Fibroblast of upper back skin (primary cell): ENCODE measurements at places on chromosomes 12 and 14.

DNA sequence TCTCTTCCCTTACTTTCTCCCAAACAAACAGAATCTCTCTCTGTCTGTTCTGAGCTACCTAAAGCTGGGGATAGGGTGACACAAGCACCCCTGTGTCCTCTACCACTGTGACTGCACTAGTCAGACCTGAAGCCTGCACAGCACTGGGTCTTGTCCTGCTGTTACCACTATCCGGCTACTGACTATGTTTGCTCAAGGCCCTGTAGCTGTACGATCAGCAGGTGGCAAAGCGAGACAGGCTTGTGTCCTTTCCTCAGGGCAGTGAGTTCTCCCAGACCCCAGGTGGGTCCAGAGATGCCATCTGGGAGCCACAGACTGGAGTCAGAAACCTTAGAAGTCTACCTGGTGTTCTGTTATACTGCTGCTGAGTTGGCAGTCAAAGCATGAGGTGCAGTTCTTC is 116.4 kb downstream of the NUBPL start:
- DNase-seq = no peak

DNA sequence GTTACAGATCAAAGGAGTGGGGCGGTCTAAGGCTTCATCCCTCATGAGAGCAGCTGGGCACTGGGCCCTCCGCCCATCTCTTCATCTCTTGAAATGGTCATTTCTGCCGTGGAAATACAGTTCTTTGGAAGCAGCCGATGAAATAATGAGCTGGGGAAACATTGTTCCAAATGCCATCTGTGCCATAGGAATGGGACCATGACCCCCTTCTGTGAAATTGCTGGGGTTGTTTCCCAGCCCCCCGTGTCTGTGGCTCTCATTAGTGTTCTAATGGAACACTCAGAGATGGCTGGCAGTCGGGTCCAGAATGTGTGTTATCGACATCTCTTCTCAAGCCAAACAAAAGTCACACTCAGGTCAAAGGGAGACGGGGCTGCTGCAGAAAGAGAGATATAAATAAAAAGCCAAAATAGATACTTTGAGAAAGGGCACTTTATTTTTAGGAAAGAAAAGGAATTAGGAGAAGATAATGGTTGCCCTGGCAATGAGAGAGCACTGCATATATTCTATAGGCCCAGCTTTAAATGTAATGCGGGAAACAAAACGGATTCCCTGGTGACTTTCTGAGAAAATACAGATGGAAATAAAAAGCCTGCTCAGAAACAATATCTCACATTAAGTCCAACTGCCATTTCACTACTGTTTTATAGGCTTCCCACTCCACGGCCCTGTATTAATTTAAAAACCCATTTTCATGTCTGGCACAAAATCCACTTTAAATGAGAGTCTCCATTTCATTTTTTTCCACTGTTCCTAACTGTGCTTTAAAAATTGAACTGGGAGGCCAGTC is 107.1 kb downstream of the TTC8 start:
- DNase-seq = no peak

- peak; percentile 34 for DNase-seq
Measured at GRCh38 chr12:5099591-5099990, 55.9 kb downstream of the KCNA5 start.

GRCh38 chr14:91898372-91898771 is 31.0 kb upstream of the TC2N start:
- no peak for DNase-seq

- DNase-seq = no peak
Measured at GRCh38 chr12:112543751-112544150, 125.0 kb downstream of the PTPN11 start.

GRCh38 chr12:98453070-98453469 is 62.3 kb upstream of the TMPO start:
- no peak for DNase-seq

DNA sequence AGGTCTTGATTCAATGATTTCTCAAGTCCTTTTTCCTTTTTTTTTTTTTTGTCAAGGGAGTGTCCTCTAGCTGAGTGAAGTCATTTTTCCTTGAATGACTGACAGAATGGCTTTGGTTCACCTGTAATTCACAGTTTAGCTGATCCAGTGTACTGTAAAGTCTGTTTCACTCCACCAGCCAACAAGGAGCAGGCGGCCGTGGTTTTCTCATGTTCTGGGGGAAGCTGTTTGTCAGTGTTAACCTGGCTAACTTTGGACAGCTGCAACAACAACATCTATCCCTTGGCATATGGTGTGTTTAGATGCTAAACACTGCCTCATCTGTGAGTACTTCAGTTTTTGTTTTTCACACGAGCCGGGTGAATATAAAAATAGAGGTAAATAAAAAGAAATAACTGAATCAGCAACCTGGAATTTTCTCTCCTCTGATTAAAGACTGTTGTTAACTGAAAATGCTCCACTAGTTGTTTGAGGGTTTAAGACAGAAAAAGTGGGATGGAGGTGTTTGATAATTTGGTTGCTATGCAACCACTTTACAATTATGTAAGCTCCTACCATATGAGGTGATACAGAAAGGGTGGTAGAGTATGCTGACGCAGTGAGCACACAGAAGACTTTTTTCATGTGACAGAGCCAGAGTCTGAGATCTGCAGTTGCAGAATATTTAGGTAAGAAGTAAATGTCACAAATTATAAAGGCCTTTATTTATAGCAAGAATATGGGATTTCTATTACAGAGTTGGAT is 50.3 kb upstream of the SLC2A13 start:
- no peak for DNase-seq

GRCh38 chr14:68423686-68424085 is 369.2 kb downstream of the ZFP36L1 start:
- no peak for DNase-seq

DNA sequence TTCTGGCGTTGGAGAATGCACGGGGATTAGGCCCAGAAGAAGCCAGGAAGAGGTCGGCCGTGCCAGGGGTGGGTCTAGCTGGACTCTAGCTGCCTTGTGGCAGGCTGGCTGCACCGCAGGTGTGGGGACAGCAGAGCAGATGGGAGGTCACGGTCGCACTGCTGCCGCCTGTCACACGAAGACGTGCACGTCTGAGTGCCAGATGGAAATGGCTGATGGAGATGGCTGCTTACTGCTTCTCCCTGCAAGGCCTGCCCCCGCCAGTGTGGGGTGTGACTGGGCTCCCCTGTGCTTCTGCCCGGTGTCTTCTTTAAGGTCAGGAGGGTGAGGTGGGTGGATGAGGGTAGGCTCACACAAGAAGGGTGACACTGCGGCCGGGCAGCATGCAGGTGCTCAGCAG is 79.0 kb downstream of the MOK start:
- DNase-seq = no peak

DNA sequence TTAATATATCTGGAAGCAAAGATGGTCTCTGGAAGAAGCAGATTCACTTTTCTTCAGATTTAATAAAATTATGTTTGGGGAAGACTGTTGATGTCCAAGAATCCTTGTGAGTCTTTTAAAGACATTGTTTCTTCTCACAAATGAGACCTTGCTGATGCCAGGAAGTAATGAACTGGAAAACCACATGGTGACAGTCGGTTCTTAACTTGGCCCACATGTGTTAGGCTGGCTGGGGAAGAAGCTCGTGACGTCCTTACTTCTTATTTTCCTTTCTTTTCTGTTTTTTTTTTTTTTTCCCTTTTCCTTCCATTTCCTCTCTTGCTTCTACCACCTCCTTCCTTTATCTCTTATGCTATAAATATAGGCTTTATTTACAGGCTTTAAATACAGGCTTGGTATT is 950.2 kb downstream of the BCL11B start:
- DNase-seq = no peak

DNA sequence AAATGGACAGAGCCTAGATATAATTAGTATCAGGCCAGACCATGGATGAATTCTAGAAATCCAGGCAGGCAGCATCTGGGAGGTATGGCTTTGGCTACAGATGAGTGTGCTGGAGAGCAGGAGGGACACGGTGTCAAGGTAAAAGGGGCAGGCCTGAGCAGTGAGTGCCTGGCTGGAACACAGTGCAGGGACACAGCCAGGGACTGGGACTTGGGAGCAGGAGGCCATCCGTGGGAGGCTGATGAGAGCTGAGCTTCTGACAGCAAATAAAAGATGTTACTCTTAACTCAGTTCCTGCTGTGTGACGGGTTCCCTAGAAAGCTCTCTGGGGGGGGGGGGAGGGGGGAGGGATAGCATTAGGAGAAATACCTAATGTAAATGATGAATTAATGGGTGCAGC is 13.6 kb upstream of the LGALS3 start:
- no peak for DNase-seq

- peak; percentile 33 for DNase-seq
Measured at GRCh38 chr14:75989134-75989533, 3.6 kb downstream of the IFT43 start.

GRCh38 chr14:65297744-65298143 is 114.8 kb upstream of the FUT8 start:
- DNase-seq = no peak

DNA sequence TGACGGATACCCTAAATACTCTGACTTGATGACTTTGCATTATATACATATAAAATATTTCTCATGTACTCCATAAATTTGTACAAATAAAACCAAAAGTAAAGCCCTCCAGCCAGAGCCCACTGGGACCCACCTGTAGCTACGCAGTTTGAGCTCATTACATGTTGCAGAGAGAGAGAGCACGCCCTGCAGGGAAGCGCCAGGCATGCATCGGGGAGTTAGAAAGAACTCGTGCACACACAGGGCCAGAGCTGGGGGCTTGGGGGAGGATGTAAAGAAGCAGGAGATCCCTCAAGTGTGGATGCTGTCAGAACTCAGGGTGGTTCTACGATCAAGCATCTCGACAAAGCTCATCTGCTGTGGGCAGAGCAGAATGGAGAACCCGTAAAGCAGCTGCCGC is 178.5 kb upstream of the RTL1 start:
- no peak for DNase-seq

DNA sequence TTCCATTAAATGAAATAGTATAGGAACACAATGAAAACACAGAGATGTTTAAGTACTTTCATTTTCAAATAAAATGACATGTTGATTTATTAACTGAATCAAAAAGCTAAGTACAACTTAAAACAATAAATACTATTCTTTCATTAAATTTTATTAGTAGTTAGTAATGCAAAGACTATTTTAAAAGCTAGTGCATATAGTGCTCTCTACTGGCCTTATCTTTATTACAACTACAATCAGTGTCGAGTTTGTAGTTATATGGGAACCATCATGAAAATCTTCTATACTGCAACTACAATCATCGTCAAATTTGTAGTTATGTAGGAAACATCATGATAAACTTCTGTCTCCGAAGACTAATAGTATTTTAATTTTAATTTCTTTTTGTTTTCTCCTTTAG is 8.9 kb upstream of the LIN7A start:
- peak; percentile 18 for DNase-seq

DNA sequence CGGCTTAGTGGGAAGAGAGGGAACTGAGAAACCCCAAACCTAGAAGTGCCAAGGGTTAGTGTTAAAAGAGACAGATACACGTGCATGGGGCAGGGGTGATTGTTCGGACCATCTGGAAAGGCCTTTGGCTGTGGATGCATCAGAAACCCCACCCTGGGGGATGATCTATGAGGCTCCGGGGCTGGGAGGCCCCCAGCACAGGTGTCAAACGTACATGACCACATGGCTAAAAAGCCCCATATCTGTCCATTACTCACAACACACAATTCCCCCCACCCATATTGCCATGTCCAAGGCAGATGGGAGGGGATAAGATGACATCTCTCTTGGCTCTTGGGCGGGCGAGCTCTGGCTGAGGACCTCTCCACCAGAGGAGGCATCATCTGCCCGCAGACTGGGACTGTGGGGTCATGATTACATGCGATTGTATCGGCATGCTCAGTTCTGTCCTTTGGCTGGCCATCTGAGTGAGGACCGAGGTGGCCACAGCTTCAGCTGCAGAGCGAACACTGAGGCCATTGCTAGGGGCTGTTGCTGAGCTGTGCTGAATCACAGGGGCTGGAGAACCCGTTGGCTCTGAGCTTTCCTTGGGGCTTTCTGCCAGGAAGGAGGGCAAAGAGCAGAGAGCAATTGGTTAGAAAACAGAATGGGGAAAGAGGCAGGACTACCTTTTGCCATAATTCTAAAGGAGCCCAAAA is 9.6 kb upstream of the NPFF start:
- no peak for DNase-seq

DNA sequence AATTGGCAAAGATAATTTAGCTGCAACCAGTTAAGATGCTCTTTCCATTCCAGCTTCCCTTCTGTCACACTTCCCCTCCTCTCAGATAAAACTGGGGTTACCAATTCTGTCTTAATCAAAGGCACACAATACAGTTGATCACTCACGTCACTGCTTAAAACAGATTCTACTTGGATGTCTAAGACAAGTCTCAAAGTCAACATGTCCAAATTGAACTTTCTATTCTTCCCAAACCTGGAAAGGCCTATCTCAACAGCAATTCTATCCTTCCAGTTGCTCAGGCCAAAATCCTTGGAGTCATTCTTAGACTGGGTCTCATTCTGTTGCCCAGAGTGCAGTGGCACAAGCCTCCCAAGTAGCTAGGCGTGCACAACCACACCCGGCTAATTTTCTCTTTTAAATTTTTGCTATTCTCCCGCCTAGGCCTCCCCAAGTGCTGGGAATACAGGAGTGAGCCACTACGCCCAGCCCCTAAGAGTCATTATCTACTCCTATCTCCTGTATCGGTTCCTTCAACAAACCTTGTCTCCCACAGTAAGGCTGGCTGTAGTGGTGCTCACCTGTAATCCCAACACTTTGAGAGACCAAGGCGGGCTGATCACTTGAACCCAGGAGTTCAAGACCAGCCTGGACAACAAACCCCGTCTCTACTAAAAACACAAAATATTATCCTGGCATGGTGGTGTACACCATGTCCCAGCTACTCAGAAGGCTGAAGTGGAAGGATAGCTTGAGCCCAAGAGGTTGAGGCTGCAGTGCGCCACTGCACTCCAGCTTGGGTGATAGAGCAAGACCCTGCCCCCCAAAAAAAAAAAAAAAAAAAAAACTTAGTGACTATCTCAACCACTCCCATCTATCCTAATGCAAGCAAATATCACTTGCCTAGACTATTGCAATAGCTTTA is 4.7 kb downstream of the RPS29 start:
- DNase-seq = no peak

GRCh38 chr12:56864318-56864717 is 69.9 kb downstream of the SDR9C7 start:
- DNase-seq = no peak

GRCh38 chr12:30700216-30700900 is 4.7 kb upstream of the IPO8 start:
- DNase-seq = no peak

GRCh38 chr12:78886719-78887407 is 22.3 kb downstream of the SYT1 start:
- peak; percentile 41 for DNase-seq

- DNase-seq = no peak
Measured at GRCh38 chr12:131084341-131085011, 130.8 kb downstream of the ADGRD1 start.

DNA sequence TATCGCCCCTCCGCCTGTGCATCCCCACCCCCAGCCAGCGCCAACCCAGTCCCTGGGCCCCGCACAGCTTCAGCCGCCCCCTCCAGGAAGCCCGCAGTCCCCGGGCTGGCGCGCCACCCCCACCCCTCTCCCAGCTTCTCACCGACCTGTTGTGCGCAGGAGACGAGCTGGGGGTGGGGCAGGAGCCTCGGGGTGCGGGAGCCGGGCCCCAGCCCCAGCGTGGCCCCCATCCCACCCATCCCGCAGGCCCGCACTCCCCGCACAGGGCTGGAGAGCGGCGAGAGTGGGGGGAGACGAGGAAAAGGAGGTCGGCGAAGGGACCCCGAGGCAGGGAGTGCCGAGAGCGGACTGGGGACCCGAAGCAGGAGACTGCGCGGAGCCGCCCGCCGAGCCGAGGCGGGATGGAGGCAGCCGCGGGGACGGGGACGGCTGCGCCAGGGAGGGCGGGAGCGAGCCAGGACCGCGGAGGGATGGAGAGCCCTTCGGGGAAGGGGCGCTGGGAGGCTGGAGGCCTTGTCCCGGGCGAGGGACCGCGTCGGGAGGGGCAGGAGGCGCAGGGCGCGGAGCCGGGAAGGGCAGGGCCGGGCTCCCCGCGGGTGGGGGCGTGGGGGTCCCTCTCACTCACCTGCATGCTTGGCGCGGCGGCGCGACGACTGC is 498 bp downstream of the PIANP start:
- no peak for DNase-seq
